GM12865 (cell line): ENCODE measurements at places on chromosomes 12 and 14.
A peak's percentile ranks its signal among the peaks of the same experiment; 100 is the strongest.

DNA sequence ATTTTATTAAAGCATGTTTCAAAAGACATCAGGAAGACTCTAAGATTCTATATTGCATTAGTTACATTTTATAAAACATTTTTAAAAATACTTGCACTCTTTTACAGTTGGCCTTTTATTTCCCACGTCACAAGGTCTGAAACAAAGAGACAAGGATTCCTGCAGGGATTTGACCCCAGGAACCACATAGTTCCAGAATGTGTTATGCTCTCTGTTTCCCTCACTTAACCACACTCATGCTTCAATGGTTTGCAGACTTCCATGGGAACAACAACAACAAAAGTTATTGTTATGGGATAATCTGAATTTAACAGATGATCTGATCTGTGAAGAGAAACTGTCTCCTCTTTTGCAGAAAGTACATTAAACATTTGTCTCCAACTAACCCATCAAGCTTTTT, 104.3 kb upstream of the PPFIA2 start:
- DNase-seq = no peak

GRCh38 chr12:23534196-23534595, 415.3 kb downstream of the SOX5 start:
- DNase-seq = no peak

DNA sequence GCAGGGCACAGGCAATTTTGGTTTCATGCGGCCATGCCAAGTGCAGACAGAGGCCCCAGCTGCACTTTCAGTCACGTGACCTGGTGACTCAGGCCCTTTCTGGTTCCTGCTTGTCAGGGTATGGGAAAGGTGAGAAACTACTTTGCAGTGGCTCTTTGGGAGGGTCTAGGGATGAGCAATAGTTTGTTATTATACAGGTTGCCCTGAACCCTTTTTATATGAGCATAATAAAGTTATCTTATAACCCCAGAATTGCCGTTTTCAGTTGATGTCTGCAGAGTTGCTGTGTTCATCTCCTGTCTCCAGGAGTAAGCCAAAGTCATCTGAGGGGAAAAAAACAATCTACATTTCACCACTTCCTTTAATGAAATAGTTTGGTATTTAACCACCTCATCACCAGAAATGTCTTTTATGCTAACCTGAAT, 30.9 kb upstream of the EMP1 start:
- peak; percentile 61 for DNase-seq

DNA sequence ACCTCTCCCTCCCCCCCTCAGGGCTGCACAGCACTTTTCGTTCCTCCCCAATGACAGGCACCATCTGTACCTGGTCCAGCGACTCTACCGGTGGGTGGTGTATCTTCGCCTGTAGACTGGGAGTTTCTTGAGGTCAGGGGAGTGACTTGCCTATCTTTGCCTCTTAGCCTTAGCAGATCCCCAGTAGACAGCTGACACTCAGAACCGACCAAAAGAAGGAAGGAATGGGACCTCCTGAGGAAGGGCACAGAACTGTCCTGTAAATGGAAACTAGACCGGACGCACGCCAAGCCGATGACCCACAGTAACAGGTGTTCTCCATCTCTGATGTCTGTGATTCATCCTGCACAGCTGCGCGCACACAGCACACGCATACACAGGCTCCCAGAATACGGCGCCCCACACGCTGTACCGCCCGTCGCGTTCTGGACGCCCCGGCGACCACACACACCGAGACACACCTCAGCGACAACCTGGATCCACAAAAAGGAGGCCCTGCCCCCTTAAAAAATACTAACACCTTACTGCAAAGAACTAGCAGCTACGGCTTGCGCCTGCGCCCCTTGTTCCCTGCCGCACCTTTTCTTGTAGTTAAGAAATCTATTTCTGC, 673 bp upstream of the TTC9 start:
- DNase-seq = peak; percentile 88

- no peak for DNase-seq
Observed at GRCh38 chr12:130788515-130788914, 50.5 kb downstream of the STX2 start.

DNA sequence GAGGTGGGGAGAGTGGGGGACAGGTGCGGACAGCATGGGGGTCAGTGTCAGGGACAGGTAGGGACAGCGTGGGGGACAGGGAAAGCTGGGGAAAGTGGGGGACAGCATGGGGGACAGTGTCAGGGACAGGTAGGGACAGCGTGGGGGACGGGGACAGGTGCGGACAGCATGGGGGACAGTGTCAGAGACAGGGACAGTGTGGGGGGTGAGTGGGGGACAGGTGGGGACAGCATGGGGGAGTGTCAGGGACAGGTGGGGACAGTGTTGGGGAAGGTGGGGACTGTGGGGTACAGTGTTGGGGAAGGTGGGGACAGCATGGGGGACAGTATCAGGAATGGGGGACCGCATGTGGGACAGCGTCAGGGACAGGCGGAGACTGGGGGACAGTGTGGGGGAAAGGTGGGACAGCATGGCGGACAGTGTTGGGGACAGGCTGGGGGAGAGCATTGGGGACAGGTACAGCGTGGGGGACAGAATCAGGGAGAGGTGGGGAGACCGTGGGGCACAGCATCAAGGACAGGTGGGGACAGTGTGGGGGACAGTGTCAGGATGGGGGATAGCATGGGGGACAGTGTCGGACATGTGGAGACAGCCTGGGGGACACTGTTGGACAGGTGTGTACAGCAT, 96.1 kb downstream of the TMEM121 start:
- DNase-seq = no peak

- peak; percentile 41 for DNase-seq
Observed at GRCh38 chr12:16198884-16199283, 78.6 kb downstream of the SLC15A5 start.

GRCh38 chr12:96907671-96908422, 790 bp downstream of the NEDD1 start:
- peak; percentile 42 for DNase-seq

DNA sequence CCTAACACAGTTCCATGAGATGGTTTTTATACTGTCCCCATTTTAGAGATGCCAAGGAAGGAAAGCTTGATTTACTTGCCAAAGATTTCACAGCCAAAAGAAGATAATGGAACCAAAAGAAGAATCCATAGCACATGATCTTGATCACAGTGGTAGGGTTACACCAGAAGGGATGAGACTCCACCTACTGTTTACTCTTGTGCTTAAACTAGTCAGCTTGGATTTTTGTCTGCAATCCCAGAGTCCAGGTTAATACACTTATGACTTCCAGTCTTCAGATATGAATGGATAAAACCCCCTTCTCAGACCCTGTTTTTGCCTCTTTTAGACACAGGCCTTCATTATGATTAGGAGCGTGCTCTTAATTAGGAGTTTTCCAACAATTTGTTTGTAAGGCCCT, 454.2 kb downstream of the AEBP2 start:
- DNase-seq = peak; percentile 28

DNA sequence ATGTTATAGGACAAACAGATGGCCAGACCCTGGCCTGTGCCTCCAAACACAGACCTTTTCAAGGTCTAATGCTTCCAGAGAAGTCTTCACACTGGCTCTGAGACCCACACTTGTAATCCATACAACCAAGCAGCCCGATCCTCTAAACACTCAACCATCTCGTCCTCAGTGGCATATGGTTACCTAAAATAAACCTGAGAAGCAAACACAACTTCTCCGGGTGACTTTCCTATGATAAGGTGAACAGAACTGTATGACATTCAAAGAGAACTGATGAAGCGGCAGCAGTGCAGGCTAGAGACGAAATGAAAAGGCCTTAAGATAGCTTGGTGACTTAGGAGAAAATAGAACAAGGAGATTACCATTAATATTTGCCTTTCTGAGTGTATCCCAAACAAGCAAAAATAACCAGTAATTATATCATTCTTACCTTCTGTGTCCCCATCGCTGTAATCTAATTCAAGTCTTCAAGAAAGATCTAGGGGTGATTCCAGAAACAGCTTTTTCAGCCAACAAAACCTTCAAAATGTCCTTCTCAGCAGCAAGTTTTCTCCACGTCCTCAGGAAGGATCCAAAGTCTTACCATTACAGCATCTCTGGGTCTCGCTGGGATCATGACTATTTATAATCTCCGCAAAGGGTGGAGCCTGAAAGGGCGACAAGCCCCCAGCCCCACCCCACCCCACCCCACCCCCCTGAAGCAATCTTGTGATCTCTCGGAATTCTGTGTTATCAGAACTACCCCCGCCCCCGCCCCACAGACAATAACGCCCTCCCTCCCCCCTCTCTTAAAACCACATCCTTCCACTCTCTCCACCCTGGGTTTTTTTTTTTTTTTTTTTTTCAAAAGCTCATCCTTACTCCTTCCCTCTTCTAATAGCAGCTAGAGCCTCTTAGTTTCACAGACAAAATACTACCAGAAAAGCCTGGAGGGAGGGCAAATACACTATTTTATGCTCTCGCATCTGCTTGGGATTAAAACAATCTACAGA, at the start of gene SLC2A3:
Gene SLC2A3, minus strand, starts transcription at position 598 of the 992 bp plus-strand sequence. Its CDS starts 153 bp downstream, at position 445.
- DNase-seq = peak; percentile 82

- no peak for DNase-seq
Observed at GRCh38 chr14:94321421-94322271, 1.5 kb downstream of the SERPINA6 start.

DNA sequence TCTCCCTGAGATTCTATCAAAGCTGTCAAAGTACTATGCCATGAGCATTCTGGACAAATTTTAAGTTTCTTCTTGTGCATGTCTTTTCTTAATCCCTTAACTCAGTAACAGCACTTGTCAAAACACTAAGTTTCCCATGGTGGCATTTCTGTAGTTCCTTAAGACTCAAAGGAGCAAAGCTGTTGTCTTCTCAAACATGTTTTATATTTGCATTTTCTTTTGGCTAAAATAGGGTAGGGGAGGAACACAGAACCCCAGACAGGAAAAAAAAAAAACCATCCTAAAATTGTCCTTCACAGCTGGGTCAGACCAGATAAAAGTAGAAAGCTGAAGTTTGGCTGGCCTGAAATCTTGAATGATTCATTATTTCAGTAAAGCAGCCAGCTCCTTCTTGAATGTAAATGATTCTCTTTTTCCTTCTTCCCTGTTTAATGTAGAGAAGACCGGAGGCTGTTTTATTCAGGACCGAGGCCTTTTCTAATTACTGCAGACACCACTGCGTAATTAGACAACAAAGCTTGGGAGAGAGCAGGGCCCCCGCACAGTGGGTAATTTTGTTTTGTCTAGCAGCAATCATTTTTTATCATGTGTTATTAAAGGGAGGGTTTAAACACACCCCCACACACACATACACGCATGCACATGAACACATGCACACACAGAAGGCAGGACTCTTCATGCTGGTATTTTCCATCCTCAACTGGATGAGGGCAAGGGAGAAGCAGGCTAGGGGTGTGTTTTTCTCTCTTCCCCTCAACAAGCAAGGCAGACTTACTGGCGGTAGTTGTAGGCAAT, 51.0 kb downstream of the PAH start:
- DNase-seq = no peak

DNA sequence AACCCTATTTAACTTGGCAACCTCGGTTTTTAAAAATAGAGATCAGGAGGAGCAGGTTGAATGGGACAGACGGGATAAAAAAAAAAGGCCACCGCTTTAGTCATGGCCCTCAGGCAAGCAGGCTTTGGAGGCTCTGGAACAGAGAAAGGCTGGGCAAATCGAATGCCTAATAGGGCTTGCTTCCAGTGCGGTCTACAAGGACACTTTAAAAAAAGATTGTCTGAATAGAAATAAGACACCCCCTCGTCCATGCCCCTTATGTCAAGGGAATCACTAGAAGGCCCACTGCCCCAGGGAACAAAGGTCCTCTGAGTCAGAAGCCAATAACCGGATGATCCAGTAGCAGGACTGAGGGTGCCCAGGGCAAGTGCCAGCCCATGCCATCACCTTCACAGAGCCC, 265.8 kb downstream of the CPNE8 start:
- no peak for DNase-seq

- no peak for DNase-seq
Observed at GRCh38 chr12:130214686-130215395, 52.6 kb downstream of the FZD10 start.

DNA sequence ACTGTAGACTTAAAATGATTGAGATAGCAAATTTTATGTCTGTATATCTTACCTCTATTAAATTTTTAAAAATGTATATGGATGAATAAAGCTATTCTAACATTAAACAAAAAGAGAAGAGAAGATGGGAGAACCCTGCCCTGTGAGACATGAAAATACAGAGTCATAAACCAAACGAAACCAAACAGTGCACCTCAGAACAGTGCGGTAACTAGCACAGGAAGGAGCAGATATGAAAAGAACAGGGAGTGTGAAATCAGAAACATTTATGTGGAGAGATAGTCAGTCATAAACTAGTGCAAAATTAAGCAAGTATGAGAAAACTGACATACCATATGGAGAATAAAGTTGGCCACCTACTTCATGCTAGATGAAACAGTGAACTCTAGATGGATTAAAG, 135.1 kb downstream of the ERC1 start:
- peak; percentile 25 for DNase-seq

GRCh38 chr12:79083181-79083580, 218.6 kb downstream of the SYT1 start:
- DNase-seq = no peak

- no peak for DNase-seq
Observed at GRCh38 chr12:129779033-129779432, 124.8 kb downstream of the TMEM132D start.

DNA sequence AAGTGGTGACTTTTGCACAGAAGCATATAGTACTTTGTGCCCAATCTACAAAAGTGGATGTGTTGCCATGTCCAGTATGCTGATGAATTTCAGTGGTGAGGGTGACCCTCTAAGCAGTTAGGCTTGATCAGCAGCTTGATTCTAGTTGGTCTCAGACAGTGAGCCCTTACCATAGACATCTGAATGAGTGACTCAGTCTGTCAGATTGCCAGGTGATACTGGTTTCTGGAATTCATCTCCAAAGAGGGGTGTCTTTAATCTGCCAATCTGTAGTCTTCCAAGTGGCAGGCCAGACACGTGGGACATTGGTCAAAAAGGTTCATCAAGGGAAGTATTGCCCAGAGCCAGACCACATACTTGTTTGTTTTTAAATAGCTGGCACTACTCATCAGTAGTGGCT, 187.4 kb upstream of the SLC16A7 start:
- DNase-seq = no peak

DNA sequence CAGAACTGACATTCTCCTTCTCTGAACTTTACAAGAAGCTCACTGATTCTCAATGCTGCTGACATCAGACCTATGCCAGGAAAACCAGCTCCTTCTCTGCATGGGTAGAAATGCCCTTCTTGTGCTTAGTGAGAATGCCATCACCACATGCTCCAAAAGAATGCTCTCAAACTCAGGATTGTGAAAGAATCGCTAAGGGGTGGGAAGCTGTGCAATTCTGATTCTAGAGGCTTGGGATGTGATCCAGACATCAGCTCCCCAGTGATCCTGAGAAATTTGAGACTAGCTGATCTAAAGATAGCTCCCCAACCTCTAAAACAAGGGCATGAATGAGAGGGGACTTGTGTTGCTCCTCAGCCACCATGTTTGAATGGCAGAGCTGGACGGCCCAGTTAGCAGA, 113.2 kb downstream of the DPF3 start:
- no peak for DNase-seq

GRCh38 chr12:6970096-6970527, 352 bp downstream of the PHB2 start:
- peak; percentile 43 for DNase-seq

- no peak for DNase-seq
Observed at GRCh38 chr12:128007250-128007649, 259.7 kb upstream of the TMEM132C start.

- DNase-seq = no peak
Observed at GRCh38 chr12:128991716-128992115, 138.4 kb downstream of the GLT1D1 start.
